Right kidney (tissue), 9 donors: ENCODE measurements at places on chromosomes 13 and 19.
A peak's percentile ranks its signal among the peaks of the same experiment; 100 is the strongest.

DNA sequence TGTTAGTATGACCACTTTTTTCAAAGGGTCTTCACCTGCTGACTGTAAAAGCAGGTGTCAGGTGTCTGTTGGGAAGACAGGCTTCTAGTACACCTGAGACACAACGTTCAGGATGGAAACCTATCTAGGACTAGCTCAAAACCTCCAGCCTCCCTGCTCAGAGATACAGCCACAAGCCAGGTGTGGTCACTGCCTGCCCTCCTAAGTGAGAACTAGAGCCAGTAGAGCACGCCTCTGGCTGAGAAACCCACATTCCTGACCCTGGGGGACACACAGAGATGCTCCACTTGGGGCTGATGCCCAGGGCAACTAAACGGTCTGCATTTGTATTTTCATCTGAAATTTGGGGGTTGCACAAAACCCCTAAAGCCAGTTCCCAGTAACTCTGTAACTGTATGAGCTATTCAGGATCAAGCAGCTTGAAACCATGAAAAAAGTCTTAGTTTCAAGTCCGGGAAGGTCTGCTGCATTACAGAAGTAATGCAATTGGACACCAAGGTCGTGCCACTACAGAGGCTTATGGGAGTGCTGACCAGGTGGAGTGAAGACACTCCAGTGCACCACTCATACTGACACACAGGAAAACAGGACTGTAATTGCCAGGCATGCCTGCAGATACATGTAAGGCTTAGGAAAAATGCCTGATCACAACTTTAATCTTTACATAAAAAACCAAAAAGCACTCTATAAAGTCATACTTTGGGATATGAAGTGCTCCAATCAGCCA lies 27.8 kb downstream of the ANKRD10 start:
- DNase-seq, result no peak

DNA sequence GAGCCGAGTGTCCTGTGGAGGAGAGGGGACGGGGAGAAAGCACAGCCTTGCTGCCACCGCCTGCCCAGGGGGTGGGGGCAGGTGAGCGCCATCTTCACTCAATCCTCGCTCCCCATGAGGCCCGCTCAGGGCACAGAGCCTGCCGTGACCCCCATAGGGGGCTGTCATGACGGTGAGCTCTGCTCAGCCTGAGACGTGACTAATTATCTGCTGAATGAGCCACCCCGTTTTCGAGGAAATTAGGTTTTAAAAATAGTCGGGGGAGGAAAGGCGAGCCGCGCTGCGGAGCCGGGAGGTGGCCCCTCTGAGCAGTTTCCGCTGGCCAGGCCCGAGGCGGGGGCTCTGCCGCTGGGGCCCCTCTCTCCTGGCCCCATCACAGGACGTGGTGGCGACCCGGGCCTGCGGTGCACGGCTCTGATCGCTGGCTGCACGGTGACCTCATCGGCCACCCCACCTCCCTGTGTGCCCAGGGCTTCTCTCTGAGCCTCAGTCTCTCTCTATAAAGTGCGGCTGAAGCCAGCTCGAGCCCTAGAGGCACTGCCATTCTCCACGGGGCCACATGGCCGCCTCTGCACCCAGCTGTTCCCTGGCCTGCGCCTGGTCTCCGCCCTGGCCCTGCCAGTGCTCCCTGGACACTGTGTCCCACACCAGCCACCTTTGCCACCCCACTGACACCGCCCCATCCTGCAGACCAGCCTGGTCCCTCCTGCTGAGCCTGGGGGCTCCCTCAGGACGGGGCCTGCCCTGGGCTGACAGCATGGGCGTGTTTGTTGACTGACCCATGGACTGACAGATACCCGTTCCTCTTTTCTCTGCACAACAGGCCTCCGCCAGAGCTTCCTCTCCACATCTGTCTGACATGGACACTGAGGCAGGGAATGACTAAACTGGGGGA lies 28.3 kb downstream of the PIP5K1C start:
- DNase-seq, result peak; percentile 58

GRCh38 chr19:16328824-16329482 lies 4.3 kb downstream of the KLF2 start:
- DNase-seq, result no peak

DNA sequence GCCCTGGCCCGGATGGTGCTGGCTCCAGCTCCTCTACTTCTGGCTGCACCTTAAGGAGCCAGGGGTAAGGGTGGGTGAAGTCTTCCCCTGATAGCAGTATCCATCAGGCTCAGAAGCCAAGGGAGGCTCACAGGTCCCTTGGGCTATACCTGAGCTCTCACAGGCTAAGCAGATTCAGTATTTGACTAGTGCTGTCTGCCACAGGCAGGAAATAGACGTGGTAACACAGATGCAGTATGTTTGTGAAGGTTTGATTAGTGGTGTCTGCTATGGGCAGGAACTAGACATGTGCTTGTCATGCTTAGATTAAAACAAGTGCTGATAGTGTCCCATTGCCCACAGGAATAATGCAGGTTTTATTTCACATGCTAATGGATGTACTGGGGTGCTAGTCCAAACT lies 4.0 kb downstream of the SYT5 start:
- no peak for DNase-seq

GRCh38 chr19:30090476-30090875 lies 148.4 kb downstream of the URI1 start:
- no peak for DNase-seq
